ENCODE measurements at places on chromosomes 5 and 9.

DNA sequence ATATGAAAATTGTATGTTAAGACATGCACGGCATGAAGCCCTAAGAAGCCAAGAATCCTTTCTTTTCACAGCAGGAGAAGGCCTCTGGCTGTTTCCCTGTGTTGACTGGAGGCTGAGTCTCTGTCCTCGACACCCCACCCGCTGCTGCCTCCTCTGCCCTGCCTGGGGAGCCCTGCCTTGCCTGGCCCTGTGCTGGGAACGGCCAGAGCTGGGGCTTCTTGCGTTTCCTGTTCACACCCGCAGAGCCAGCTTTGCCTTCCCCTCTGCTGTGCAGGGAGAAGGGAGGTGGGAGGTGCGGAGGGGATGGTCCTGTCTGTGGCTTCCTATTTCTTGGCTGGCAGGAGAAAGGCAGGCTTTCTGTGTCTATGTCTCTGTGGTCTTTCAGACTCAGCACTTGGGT, 6.9 kb upstream of the GMCL2 start:
- no peak for DNase-seq

- DNase-seq = no peak
Measured at GRCh38 chr5:122599000-122599399, 175.9 kb upstream of the SNX2 start.

DNA sequence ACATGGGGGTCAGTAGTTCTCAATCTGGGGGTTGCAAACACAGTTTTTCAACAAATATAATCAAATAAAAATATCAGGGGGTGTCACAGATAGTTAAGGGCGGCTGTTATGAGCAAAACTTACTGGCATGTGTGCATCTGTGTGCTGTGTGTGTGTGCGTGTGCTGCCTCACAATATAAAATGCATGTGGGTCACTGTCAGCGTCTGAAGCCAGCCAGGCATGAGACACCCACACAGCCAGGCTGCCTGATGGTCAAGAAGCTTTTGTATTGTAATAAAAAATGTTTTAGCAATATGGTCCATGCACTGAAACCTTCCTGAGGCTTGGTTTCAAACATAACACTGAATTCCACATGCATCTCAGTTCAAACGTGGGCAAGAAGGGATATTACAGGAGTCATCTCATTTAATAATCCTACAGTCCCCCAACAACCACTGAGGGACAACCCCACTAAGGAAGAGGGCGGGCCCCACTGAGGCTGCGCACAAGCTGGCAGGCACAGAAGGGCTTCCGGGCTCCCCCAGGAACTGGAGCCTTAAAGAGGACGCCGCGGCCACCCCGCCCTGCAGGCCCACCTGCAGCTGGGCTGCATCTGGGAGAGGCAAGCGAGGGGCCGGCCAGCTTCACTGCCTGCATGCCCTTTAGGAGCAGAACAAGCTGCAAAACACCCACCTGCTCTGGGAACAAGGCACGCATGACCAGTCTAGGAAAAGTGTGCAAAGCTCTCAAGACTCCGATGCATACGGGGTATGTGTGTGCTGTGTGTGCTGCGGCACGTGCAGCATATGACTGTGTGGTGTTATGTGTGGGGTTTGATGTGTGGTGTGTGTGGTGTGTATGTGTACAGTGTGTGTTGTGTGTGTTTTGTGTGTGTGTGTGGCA, 14.1 kb downstream of the SEMA4D start:
- DNase-seq = peak; percentile 37

DNA sequence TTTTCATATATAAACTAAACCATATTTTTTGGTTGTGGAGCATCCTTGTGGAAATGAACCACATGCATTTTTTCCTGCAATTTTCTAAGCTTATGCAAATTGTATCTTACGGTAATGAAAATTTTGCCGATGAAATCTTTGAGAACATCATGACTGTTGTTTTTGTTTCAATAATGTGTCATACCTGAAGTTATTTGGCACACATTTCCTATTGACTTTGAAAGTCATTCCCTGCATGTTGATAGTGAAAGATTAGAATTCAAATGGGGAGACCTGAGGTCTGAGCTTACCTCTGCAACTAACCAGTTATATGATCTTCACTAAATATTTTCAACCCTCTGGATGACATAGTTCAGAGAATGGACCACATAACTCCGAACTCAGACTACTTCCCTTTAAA, 88.5 kb downstream of the PRR16 start:
- DNase-seq = no peak

DNA sequence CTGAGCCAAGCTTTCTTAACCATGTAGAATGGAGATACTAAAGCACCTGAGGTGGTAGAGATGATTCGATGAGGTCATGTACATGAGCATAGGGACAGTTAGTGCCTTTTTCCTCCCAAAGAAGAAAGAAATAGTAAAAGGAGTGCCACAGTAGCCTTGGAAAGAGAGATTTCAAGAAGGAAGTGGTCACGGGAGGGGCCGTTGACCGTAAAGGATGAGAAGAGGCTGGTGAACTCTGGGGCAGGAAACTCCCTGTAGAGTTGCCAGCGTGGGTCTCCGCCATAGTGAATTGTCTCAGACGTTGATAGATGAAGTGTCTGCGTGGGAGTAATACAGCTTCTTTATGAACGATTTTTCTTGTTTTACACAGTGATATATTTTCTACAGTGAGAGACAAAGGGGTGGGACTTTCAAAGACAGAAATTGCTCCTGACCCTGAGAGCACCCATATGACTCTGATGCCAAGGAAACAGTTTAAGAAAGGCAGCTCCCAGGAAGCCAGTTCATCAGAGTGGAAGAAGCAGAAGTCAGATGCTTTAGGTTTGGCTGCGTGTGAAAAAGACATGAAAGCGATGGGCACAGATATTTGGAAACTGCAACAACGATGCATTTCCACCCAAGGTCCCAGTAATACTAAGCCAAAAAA, 41.3 kb downstream of the UGCG start:
- no peak for DNase-seq

- no peak for DNase-seq
Measured at GRCh38 chr5:178699681-178700253, 30.7 kb downstream of the ZNF354A start.

DNA sequence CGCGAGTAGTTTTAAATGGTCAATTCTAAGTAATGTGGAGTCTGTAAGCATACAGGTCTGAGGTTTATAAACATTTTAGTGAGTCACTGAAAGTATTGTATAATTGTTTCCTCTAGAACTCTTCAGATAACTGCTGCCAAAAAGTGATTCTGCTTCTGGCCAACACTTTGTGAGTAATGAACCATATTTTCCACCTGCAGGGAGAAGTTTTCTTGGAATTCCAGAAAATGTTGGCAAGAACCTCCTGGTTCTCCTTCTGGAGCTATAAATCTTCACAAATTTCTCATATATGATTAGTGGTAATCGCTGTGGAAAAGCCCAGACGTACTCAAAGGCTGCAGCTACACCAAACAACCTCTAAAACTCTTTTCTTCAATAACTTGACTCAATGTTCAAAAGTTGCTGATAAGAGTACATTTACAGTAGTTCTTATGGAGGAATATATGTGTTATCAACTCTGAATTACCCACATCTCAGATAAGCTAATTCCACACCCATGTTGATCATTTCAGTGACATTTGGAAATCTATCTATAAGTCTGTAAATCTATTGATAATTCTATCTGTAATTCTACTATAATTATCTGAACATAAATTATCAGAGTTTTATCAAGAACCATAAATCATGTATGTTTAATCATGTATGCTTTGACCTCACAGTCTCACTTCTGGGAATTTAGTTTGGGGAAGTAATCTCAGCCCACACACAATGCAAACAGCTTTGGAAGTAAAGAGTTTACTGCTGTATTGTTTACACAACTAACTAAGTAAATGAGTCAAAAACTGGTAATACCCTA, 74.1 kb downstream of the FNBP1 start:
- DNase-seq = no peak

- DNase-seq = no peak
Measured at GRCh38 chr9:129362287-129363000, 184.4 kb upstream of the IER5L start.

- DNase-seq = no peak
Measured at GRCh38 chr5:66560371-66560770, 35.8 kb upstream of the MAST4 start.

DNA sequence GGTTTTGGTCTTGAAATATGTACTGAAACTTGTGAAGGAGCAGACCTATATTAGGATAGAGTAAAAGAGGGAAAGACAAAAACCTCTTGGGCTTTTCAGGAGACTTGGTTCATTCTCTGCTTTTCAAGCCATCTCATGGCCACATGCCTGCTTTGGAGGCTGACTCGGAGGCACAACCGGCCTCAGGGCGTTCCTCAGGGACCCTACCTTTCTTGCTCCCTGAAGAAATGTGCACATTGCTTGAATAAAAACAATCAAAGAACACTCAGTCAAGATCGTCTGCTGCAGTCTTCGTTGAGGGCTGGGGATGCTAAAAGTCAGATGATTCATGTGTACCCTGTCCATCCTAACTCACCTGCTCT, 994 bp downstream of the IRGM start:
- DNase-seq = no peak

DNA sequence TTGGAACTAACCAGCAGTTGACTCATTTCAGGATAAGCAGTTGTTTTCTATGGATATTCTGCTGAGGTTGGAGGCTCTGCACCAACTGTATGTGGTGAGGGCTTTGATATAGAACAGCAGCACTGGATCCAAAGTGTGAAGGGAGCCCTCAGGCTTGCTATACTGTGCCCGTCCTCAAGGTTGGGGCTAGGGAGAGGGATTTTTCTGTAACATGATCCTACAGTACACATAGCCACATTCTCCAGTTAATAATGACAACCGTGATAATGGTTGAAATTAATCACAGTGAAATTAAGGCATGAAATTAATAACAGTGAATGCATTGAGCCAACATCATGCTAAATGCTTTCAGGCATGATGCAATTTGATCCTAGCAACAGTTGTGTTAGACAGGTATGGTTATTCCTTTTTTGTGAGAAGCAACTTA, 36.7 kb downstream of the ARHGAP26 start:
- no peak for DNase-seq

DNA sequence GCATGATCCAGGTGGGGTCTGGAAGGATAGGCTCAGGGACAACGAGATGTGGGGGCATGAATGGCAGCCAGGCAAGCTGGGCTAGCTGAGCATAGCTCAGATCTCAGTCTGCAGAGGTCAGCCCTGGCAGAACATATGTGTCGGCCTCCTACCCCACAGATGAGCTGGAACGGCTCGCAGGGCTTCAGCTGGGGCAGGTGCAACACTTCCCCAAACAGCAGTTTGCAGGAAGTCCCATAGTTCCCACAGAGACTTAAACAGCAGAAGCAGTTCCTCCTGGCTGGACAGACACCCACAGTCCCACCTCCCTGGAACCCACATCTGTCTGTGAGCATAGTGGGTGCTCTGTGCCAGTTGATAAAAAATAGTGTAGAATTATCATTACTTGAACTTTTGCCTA, 404.6 kb downstream of the GADD45G start:
- no peak for DNase-seq

- no peak for DNase-seq
Measured at GRCh38 chr5:149961957-149962409, 1.4 kb downstream of the SLC26A2 start.

DNA sequence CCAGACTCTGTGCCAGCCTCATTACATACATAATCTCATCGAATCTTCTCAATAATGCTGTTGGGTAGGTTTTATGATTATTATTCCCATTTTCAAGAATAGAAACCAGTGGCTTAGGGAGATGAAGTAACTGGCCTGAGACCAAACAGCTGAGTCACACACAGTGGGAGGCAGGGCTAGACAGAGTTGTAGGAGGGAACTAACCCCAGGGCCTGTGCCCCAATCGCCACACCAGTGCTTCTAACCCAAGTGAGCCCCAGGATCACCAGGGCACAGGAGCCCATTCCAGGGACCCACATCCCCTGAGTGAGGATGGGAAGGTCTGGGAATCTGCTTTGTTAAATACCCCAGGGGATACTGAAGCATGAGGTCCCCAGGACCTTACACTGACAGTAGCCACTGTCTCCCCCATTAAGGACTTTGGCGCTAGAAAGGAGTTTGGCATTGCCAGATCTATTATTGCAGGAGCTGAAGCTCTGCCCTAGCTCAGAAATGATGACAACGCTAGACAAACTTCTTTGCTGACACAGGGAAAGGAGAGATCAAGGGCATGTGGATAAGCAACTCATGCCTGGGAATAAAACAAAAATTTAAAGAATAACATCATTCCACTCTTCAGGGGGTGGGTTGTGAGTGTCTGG, 63.8 kb upstream of the PPARGC1B start:
- DNase-seq = no peak

DNA sequence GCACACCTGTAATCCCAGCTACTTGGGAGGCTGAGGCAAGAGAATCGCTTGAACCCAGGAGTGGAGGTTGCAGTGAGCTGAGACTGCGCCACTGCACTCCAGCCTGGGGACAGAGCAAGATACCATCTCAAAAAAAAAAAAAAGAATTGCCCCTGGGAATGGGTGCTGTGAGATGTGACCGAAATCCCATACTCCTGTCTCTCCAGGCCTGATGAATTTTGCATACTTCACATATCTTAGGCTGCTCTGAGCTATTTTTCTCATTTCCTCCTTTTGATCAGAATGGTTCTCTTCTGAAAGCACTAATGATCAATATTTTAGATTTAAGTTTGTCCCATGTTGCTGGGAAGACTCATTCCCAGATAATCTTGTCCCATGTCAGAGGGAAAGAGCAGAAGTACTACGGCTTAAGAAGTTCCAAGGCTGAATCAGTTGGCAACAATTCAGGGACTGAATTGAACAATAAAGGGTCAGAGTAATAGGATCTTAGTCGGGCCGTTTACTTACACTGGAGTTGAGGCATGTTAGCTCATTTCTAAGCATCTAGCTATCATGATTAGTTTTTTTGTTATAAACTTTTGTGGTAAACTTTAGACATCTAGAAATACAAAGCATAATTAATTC, 44.2 kb upstream of the TENT2 start:
- no peak for DNase-seq

- no peak for DNase-seq
Measured at GRCh38 chr5:170283296-170283695, 14.3 kb downstream of the LCP2 start.

GRCh38 chr9:137275588-137276472, 1.7 kb upstream of the TOR4A start:
- DNase-seq = no peak

GRCh38 chr5:141349917-141350619, at the start of gene PCDHGB1:
Gene PCDHGB1 (plus strand): TSS chr5:141350099. CDS start chr5:141350261, 162 bp downstream.
- DNase-seq = no peak

GRCh38 chr9:128369024-128369706, 2.0 kb upstream of the URM1 start:
- DNase-seq = no peak

DNA sequence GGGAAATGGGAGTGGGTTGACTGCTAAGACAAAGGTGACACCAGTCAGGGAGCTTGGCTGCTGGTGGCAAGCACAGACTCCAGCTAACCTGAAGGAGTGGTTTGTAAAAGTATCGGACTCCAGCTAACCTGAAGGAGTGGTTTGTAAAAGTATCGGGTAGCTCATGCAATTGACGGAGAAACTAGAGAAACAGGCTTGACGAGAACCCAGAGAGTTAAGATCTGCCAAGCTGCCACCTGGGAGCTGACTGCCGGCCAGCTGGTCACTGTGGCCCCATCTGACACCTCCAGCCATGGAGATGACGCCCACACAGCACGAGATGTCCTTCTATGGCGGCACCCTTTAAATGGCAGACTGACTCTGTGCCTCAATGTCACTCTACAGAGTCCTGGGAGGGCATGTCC, 28.3 kb upstream of the CRB2 start:
- DNase-seq = peak; percentile 40

- no peak for DNase-seq
Measured at GRCh38 chr5:173925449-173926071, 37.4 kb downstream of the CPEB4 start.

All from right kidney (tissue), 9 donors.